ENCODE measurements at places on chromosomes 3 and 15.

DNA sequence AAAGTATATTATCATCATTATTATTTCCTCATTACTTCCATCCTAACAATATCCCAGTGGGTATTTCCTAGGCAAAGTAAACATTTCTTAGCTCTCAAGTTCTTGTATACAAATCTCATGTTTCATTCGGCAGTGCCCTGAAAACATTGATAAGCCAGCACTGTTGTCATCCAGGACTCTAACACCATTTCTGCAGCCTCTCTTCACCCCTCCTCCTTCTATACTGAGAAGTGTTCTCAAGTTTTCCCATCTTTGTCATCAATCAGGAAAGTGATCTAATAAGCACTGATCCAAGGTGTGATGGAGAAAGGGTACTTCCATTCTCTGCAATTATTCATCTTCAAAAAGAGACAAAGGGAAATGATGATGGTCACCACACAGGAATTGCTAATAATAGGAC is 168.4 kb upstream of the CCDC54 start:
- no peak for DNase-seq

GRCh38 chr3:136952292-136952691 is 5.5 kb upstream of the IL20RB start:
- no peak for DNase-seq

DNA sequence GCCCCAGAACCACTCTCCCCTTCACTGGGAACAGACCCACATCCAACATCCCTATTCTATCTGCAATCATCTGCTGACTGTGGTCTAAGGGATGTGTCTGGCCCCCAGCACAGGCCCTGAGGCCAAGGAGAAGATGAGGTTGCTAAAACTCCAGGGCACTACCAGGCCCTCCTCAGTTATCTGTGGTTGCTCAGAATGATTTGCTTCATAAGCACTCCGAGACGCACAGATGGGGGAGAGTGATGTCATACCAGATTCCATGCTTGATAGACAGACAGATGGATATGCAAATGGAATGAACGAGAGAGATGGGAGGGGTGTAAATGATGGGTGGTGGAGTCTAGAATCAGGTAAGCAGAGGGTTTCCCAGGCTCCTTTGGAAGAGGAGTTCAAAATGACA is 57.8 kb downstream of the CEMIP start:
- no peak for DNase-seq

- DNase-seq = no peak
Observed at GRCh38 chr15:69131362-69132220, 28.8 kb upstream of the GLCE start.

GRCh38 chr3:88984832-88985231 is 122.6 kb upstream of the EPHA3 start:
- no peak for DNase-seq

- no peak for DNase-seq
Observed at GRCh38 chr3:112873632-112874031, 27.0 kb upstream of the CD200R1L start.
